ENCODE measurements at places on chromosomes 5 and 9.
A peak's percentile ranks its signal among the peaks of the same experiment; 100 is the strongest.

- no peak for DNase-seq
Observed at GRCh38 chr9:967903-968641, 8.4 kb upstream of the DMRT3 start.

GRCh38 chr9:93207326-93207814 lies 23.4 kb downstream of the WNK2 start:
- no peak for DNase-seq

- no peak for DNase-seq
Observed at GRCh38 chr5:89168766-89169165, 285.8 kb upstream of the MEF2C start.

- no peak for DNase-seq
Observed at GRCh38 chr5:172830876-172831662, 3.0 kb upstream of the ERGIC1 start.

DNA sequence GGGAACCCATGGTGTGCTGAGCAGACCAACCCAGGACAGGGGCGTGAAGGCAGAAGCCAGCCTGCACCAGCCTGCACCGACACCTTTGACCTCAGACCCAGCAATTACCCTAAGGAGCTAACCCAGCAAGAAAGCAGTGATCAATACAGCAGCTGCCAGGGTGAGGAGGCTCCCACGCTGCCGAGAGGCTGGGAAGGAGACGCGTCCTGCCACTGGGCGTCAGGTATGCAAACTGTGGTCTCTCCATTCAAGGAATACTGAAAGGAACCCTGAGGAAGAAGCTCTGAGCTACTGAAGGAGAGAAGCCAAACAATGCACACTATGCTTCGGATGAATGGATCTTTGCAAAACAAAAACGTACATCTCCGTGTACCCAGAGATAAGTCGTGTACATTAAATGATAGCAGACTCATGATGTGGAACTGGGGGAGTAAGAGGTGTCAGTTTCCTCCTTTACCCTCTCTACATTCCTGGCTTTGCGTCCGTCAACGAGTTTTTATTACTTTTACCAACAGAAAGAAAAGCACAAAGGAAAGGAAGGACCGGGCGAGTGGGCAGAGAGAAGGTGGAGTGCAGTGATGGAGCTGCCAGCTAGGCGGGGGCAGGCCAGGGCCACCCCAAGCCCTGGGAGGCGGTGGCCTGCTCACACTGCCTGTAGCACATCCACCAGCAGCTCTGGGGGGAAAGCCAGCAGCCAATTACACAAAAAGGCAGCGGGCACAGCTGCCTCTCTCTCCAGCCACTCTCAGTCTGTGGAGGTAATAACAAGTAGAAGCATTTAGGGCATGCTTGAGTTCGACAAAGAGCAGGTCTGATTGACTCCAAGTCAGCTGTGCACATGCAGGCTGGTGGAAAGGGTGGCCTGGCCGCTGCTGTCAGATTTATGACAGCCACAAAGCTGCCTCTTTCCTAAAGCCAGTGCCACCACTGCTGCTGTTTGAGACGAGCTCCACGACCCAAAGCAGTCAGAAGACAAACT lies 29.3 kb downstream of the RASGEF1C start:
- DNase-seq: no peak

DNA sequence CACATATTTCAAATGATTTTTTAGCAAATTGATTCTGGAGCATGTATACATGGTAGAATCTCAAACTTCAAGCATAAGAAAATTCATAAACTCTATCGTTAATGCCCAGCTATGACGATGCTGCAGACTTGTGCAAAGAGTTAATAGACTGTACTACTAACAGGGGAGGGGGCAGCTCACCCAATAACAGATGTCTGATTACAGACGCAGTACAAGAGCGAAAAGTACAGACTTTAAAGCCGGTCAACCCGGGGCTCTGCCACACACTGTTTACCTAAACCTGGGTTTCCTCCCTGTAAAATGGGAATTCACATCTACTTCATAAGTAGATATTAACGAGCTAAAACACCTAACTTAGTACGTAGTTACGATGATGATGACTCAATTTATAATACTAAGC lies 651 bp downstream of the TRIM23 start:
- peak; percentile 1 for DNase-seq

- no peak for DNase-seq
Observed at GRCh38 chr9:37034938-37035647, 1.0 kb upstream of the PAX5 start.

DNA sequence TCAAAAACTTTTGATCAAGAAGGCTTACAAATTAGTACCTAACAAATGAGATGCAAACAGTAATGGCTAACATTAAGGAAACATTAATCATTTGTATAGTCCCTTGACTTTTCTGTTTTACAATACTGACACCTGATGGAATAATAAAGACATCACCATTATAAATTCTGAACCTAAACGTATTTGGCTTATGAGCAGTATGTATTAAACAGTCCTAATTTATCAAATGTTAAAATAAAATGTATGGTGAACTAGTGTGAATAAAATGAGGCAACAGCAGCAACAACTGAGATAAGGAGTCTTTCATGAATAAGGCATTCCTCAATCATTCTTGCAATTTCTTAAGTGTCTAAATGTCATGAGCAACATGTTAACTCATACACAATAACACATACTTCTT lies 6.0 kb downstream of the PUM3 start:
- DNase-seq: no peak

All from T follicular helper cell (primary cell).